Stimulated activated naive CD8-positive, alpha-beta T cell treated with anti-CD3 and anti-CD28 coated beads, Interleukin-15, Interleukin-2, amounts not matched to agents 100 U/mL and 50 U/mL, for 24 hours (primary cell): ENCODE measurements at places on chromosomes 2 and 18.

DNA sequence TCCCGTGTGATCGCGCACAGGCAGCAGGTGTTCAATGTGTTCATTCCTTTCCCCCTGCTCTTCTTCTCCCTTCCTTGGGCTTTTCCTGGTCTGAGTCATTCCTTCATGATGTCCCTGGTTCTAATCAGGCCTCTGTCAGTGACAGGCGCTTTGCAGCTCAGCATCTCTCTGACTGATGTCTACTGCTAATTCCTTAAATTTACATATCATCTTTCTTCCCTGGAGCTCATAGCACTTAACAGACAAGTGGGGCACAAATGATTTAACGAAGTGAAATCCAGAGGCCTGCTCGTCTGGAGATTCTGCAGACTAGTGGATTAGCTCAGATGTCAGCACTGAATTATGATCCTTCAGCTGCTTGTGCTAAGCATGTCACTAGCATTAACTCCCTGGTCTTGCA is 77.9 kb downstream of the NRP2 start:
- no peak for DNase-seq

- no peak for DNase-seq
Observed at GRCh38 chr2:236945431-236946016, 140.2 kb upstream of the COPS8 start.

DNA sequence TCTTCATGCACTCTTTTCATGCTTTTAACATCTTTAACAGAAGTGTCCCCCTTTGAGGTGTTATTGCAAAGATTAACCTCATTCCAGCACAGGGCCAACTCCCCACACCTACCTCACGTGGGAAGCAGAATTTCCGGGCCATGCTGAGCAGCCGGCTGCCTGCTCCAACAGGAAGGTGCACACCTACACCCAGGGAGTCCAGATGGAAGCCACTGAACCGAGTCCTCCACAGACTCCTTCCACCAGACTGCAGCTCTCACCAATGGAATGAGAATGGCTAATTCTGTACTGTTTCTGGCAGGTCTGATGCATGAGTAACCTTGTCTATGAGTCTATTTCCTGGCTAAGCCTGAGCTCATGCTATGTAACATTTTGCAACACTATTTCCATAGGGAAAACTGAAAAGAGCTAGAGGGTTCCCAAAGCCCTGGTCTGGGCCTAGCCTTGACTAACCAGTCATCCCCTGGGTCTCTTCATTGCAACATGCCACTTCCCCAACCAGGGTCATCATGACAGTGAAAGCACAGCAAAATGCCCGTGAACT is 11.0 kb downstream of the ERFE start:
- DNase-seq = no peak

GRCh38 chr2:10594011-10594410 is 95.8 kb downstream of the NOL10 start:
- no peak for DNase-seq

DNA sequence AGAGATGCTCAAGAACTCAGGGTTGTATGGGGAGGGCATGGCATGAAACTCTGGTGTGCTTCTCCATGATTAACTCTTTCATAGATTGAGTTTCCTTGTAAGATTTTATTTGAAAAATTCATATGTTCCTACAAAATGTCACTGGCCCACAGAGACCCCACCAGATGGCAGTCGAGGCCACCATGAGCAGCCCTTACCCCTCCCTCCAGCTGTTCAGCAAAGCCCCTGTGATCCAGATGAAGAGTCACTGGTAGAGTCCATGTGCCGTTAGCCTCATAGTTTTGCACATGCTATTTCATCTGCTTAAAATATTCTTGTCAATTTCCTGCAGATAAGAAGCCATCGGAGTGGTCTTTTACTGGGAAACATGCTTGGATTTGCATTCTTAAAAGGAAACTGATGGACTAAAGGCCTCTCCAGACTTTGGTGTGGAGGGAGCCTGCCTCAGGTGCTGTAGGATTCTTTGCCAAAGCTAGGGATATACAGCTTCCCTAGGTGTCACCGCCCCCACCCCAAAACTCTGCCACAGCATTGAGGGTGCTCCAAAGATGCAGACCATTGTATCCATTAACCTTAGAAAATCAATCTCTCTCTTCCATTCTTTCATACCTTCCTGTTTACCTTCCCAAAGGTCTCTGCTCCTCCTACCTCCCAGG is 18.8 kb downstream of the ZNF385B start:
- DNase-seq = peak; percentile 6

GRCh38 chr2:236731767-236732580 is 162.3 kb downstream of the ACKR3 start:
- DNase-seq = no peak

DNA sequence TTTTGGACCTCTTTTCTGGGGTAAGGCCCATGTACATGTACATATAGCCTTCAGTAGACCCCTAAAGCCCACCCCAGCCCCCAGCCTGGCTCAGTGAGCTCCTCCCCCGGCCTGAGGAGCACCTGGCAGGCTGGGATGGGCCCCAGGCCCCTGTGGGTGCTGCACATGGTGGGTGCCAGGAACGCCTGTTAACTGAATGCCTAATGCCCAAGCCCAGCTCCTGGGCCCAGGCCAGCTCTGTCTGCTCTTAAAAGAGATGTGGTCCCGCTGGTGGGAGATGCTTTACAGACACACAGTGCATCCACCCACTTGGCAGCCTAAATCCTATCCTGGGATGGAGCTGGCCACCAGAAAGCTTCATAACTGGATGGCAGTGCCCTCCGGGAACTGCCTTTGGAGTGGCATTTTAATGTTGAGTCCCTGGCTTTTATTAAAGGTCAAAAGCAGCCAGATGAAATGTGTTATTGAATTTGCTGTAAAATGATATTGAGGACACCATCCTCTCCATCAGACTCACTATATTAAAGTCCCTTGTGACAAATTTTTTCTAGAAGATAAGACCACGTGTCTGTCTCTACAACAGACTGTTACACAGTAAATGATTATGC is 7.7 kb upstream of the OXER1 start:
- peak; percentile 1 for DNase-seq

- DNase-seq = peak; percentile 68
Observed at GRCh38 chr2:15142069-15142689, 419.0 kb downstream of the NBAS start.

DNA sequence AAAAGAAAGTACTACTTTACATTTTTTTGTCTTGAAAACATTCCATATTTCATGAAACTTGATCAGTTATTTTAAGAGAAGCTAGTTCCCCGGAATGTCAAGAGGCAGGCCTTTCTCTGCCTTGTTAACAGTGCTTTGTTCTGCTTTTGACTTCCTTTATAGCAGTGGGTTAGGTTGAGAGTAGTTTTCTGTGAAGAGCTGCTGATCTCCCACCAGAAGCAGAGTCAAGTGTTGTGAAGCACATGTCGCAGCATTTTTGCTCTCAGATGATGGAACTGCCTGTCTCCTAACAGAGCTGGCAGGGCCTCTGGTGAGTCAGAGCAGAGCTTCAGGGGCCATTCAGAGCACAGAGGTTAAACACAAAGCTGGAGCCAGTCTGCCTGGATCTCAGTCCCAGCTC is 871.8 kb downstream of the SLC4A3 start:
- DNase-seq = no peak

GRCh38 chr2:72961036-72961720 is 43.9 kb downstream of the EMX1 start:
- no peak for DNase-seq

DNA sequence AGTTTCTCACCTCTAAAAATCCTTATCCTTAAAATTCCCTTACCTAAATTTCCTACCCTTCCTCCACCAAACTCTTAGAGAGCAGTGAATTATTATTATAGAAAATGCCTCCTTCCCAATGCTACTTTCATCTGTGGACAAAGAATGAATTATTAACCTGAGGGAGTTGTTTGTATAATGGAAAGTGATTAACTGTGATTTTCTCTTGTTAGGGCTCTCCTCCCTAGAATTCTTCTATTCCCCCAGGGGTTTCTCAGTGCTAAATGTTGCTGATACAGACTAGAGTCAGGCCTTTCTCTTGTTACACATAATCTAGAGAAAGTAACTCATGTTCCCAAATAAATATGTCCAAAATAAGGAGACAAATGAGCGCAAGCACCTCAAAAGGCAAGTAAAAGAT is 23.3 kb downstream of the EPB41L5 start:
- DNase-seq = no peak

DNA sequence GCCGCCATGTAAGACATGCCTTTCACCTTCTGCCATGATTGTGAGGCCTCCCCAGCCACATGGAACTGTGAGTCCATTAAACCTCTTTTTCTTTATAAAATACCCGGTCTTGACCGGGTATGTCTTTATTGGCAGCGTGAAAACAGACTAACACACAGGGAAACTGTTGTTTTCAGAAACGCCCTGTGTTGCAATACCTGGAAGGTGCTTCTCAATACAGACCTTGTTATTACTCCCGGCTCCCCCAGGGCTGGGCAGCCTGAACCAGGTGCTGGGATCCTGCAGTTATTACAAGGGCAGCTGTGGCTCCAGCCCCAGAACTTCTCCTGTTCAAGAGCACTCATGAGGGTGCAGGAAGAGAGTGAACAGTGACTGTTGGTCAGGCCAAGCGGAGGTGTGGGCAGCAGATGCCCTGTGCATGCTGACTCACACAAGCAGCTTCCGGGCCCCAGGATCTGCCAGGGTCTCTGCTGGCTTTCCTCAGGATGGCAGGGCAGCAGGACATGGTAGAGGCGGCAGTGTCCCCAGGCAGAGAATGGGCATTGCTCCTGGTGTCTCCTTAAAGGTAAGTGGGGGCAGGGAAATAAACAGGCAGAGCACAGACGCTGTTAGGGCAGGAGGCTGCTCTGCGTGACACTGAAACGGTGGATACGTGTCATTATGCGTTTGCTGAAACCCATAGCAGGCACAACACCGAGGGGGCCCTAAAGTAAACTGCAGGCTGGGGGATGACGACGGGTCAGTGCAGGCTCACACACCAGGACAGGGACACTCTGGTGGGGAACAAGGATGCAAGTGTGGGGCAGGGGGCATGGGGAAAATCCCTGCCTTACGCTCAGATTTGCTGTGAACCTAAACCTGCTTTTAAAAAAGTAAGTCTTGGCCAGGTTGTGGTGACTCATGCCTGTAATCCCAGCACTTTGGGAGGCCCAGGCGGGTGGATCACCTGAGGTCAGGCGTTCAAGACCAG is 89.1 kb downstream of the NDUFA10 start:
- no peak for DNase-seq

DNA sequence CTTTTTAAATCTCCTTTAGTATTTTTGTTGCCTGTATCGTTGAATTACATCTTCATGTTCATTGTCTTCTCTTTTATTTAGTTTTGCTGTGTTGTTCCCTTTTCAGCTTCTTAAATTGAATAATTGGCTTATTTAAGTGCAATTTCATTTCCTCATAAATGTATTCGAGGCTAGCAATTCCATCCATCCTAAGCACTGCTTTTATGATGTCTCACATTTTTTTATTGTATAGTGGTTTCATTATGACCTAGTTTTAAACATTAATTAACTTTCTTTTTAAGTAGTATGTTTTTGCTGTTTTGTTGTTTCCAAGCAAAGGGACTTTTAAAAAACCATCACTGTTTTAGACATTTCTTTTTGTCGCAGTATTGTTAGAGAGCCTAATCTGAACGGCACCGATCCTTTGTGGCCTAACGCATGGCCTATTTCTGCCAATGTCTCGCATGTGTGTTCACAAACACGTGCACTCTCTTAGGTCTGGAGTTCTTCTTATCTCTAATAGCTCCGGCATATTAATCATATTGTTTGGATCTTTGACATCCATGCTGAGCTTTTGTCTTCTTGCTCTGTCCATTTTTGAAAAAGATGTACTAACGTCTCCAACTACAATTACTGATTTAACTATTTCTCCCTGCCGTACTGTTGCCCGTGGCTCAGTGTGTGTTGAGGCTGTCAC is 59.6 kb upstream of the ZNF516 start:
- DNase-seq = no peak

- DNase-seq = no peak
Observed at GRCh38 chr2:209380293-209380692, 43.6 kb upstream of the MAP2 start.

- DNase-seq = no peak
Observed at GRCh38 chr2:195594248-195594647, 62.8 kb upstream of the SLC39A10 start.

- no peak for DNase-seq
Observed at GRCh38 chr2:201906777-201907562, 100.6 kb downstream of the CDK15 start.

GRCh38 chr2:17851731-17852585 is 26.5 kb upstream of the KCNS3 start:
- DNase-seq = peak; percentile 30

GRCh38 chr2:12948961-12949353 is 232.2 kb downstream of the TRIB2 start:
- DNase-seq = peak; percentile 16

DNA sequence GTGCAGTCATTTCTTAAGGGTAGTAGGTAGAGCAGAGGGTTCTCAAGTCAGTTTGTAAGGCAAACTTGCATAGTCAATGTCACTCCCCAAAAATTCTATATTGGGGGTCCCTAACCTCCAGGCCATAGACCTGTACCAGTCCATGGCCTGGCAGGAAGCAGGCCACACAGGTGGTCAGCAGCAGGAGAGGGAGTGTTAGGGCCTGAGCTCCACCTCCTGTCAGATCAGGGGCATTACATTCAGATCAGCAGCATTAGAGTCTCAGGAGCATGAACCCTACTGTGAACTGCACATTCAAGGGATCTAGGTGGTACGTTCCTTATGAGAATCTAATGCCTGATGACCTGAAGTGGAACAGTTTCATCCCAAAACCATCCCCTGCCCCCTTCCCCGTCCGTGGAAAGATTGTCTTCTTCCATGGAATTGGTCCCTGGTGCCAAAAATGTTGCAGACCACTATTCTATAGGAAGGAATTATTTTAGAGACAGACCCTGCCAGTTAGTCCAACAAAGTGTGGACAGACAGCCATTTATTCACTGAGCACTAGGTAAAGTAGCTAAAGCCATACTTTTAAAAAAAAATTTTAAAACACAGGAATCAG is 6.7 kb downstream of the COA5 start:
- no peak for DNase-seq

GRCh38 chr18:49161627-49162026 is 210.9 kb upstream of the SMAD7 start:
- DNase-seq = peak; percentile 16

GRCh38 chr18:77804382-77804781 is 554.7 kb downstream of the GALR1 start:
- no peak for DNase-seq

- DNase-seq = no peak
Observed at GRCh38 chr2:171883275-171883893, 10.7 kb downstream of the SLC25A12 start.

DNA sequence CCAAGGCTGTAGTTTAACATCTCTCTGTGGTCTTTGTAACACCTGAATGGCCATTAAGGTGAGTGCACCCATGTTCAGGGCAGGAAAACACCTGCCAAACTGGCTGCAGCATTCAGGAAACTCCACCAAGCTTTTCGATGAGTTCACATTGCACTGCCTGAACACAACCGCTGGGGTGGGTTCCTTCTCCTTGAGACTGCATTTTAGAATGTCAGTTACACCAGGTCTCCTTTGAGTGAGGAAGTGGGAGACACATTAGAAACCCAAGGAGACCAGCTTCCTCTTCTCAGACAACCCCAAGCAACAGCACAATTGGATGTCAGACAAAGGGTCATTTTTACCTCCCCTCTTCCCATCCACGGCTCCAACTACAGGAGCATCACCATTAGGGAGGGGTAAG is 35.2 kb downstream of the CYRIA start:
- DNase-seq = no peak

- DNase-seq = no peak
Observed at GRCh38 chr2:204913312-204913711, 368.0 kb downstream of the PARD3B start.
